Anterior cingulate cortex (tissue), 58 donors: ENCODE measurements at places on chromosomes 11 and 22.

GRCh38 chr11:67372993-67373647 lies at the start of gene CLCF1:
TSS of gene CLCF1 (minus strand) at chr11:67373598. CDS start at chr11:67373539, 59 bp downstream.
- DNase-seq: no peak

- no peak for DNase-seq
These were observed 23.1 kb upstream of the RNASEH2C start for GRCh38 chr11:65743681-65744025.

- DNase-seq: no peak
These were observed 165.0 kb downstream of the SOX6 start for GRCh38 chr11:16191212-16191867.

DNA sequence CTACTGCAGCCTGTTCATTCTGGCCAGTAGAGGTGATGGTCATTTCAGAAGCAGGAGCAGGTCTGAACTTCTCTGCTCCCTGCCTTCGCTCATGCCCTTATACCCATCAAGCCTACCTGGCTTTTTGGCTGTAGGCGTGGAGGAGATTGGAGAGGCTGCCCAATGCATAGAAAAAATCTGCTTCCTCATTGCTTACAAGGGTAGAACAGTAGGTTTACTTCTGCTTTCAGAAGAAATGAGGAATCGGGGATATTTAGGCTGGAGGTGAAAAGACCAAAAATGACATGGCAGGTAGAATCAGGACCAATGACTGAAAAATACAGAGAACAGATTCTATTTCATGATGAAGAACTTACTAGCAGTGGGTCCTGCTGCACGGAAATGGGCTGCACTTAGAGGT lies 72.9 kb upstream of the YWHAH start:
- DNase-seq: no peak

GRCh38 chr11:126310200-126310991 lies 6.5 kb downstream of the DCPS start:
- peak; percentile 64 for DNase-seq

DNA sequence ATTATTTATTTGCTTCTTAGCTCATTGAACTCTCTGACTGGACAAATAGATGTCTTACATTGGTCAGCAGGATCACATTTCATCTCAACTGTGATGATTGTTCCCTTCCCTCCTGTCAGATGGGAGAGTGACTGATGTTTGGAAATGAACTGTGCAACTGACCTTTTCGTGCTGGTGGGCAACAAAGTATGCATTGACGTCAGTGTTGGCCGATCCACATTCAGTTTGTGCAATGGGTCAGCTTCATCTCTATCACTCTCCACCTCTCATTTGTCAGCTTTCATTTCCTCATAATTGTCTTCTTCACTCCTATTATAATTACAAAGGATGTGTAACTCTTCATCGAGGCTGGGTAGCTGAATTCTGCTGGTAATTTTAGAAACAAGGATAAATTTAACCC lies 71.3 kb downstream of the PPP2R1B start:
- no peak for DNase-seq

GRCh38 chr11:95592471-95592870 lies 197.1 kb downstream of the FAM76B start:
- no peak for DNase-seq

DNA sequence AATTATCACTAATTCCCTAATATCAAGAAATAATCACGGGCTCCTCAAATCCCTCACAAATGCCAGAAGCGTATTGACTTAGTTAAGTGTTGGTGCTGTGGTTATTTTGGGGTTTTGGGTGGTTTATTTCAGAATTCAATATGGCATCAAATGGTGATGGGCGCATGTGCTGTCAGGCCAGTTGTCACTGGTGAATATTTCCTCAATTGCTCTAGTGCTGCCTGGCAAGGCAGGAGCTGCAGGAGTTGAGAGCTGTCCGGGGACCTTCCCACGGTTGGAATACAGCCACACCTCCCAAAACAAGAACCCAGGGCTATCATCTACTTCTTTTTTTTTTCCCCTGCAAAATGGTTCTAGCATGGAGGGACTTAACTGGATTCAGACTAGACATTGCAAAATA lies 10.3 kb downstream of the IGLL5 start:
- DNase-seq: no peak

DNA sequence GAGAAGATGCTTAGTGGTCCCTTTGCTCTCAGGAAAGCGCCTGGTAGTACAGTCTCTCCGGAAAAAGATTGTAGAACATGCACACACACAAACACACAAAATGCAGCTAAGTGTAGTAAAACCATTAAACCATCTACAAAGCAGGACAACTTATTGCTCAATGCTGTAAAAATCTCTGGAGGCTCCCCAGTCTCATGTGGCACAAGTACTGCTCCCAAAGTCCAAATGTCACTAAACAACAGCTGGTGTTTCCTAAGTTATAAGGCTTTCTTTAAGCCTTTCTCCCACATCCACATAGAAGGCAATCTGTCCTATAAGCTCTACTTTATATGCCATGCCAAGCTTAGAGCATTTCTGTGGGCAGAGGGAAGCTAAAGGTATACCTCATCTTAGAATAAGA lies 32.9 kb downstream of the CDON start:
- DNase-seq: no peak
